ENCODE measurements at places on chromosomes 1 and 21.

- no peak for DNase-seq
These were observed 46.9 kb upstream of the DISP3 start for GRCh38 chr1:11431941-11432507.

- DNase-seq, result no peak
These were observed 20.7 kb upstream of the SLC45A1 start for GRCh38 chr1:8297245-8297644.

GRCh38 chr1:104780470-104781078 is 1030.9 kb downstream of the AMY1C start:
- DNase-seq, result peak; percentile 71

- peak; percentile 87 for DNase-seq
These were observed 1.7 kb downstream of the TOR3A start for GRCh38 chr1:179083533-179083932.

- no peak for DNase-seq
These were observed 3.6 kb upstream of the TNNT2 start for GRCh38 chr1:201381130-201381529.

- no peak for DNase-seq
These were observed 12.4 kb downstream of the SELL start for GRCh38 chr1:169698976-169699375.

- no peak for DNase-seq
These were observed 122.8 kb downstream of the ACTL8 start for GRCh38 chr1:17877896-17878295.

- no peak for DNase-seq
These were observed 117.5 kb downstream of the PRDM16 start for GRCh38 chr1:3186526-3186921.

- no peak for DNase-seq
These were observed 86.7 kb upstream of the USP24 start for GRCh38 chr1:55301912-55302311.

DNA sequence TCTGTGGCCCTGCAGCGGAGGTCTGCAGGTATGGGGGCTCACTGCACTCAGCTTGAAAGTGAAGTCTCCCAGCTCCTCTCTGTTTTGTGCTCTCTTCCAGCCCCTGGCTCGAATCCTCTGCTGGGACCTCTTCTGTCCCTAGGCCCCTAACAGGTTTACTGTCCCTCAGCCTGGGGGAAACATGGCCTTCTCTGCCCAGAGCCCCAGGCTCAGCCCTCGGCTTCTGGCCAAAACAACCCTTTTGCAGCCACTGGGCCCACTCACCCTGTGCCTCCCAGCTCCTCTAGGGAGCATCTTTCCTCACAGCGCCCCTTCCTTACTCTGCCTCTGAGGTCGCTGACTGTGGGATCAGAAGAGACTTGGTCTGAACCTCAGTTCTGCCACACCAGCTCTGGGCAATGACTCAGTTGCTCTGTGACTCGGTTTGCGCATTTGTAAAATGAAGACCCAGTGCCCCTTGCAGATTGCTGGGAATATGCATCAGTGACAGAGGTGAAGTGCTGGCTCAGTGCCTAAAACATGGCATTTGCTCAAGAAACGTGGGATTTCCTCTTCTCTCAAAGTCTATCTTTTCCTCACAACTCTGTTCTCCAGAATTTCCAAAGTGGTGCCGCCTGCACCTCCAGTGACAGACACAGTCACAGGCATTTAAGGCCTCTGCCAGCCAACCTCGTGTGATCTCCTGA is 26.5 kb upstream of the TENT5C start:
- no peak for DNase-seq

DNA sequence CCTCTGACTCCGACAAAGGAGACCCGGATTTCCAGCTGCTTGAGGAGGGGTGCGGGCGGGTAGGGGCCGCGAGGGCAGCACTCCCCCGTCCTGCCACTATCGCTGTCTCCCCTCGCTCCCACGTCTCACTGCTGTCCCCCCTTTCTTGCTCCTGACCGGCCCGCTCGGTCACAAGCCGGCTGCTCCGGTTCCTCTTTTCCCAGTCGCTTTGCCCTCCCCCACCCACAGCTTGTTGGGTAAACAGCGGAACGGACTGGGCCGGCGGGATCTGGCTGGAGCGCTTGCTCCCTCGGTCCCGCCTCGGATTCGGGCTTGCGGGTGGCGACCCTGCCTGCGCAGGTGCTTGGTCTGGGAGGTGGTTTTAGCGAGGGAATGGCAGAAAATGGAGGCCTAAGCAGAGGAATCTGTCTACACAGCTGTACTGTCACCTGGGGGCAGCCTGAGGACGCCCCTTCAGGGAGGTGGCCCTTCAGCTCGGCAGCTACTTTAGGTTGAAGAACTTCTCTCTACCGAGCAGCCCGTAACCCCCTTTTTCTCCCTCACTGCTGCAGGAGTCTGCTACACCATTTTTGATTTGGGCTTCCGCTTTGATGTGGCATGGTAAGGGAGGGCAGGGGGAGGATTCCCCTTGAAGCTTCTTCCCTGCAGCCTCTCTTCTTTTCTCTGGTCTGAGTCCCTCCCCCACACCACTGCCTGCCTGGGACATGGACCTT is 645 bp downstream of the ATP6V0B start:
- DNase-seq, result peak; percentile 59

- DNase-seq, result no peak
These were observed at the start of gene S100A1 for GRCh38 chr1:153627715-153628626. S100A1 (plus strand) TSS chr1:153628434; CDS start chr1:153630522, 2,088 bp downstream.

DNA sequence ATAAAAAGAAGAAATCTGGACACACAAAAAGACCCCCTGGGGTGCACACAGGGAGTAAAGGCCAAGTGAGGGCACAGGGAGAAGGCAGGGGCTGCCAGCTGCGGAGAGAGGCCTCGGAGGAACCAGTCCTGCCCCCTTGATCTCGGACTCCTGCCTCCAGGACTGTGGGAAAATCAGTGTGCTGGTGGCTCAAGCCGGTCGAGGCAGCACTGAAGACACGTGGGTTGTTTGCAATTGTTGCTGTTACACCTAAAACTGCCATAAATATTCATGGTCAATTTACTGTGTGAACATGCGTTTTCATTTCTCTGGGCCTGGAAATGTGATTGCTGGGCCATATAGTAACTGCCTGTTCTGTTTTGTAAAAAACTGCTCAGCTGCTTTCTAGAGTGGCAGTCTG is 18.5 kb downstream of the IBA57 start:
- no peak for DNase-seq

- DNase-seq, result peak; percentile 36
These were observed 47.1 kb downstream of the ATP2B4 start for GRCh38 chr1:203673550-203674411.

GRCh38 chr1:153481124-153481523 is 20.7 kb upstream of the S100A7 start:
- no peak for DNase-seq

DNA sequence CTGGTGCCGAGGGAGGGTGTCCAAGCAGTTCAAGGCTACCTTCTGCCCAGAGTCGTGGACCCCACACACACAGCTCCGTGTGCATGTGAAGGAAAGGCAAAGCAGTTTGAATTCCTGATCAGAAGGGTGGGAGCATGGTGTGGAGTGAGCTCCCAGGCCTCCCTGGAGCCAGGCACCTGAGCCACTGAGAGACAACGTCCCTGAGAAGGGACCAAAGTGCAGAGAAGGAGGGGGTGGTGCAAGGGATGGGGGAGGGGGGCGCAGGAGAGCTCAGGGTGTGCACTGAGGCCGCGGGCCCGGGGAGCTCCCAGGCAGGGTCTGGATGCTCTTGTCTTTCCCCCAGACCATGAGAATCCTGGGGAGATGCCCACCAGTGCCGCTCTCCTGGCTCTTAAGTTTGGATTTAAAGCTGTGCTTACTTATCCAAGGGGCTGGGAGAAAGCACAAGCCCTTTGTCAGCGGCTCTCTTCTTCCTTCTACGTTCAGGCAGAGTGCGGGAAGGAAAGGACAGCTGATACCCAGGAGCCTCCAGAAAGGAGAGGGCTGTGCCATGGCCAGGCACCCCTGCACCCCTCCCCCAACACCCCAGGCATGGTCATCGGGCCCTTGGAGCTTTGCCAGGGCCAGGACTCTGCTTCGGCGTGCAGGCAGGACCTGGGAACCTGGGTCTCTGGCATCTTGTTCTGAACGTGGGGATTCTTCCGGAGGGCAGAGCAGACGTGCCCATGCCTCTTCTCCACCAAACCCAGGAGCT is 24.1 kb downstream of the ACTA1 start:
- DNase-seq, result no peak

- no peak for DNase-seq
These were observed 502.9 kb upstream of the ZRANB2 start for GRCh38 chr1:71583756-71584155.

Measured in NAMALWA (cell line).